ENCODE measurements at places on chromosomes 1 and 21.

DNA sequence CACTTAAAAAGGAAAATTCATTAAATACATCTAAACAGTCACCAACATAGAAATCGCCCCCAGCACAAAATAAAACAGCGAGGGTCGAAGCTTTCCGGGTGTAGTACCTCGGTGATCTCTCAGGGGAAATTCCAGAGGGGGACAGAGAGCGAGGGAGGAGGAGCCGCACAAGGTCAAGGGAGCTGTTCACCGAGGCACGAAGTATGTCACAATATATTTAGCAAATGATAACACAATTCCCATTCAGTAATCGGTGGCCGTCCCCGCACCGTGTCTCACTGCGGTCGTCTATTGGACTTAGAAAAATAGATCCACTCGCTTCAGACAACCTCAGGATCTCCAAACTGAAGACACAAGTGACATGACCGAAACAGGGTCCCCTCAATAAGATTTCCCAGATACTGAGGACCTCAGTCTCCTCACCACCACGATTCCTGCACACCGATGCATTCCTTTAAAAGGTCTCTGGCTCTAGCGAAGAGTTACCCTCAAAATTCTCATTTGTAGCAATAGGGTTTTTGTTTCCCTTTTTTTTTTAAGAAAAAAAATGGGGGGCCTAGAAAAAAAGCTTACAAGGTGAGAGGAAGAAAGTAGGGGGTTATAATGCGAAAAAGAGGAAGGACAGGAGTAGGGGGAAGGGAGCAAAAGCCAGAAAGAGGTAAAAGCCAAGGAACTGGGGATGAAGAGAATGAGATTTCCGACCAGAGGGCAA lies 1.1 kb downstream of the LPGAT1 start:
- DNase-seq, result no peak

GRCh38 chr1:71572038-71572437 lies 491.2 kb upstream of the ZRANB2 start:
- DNase-seq, result no peak

GRCh38 chr1:162565460-162565859 lies 3.9 kb downstream of the UAP1 start:
- DNase-seq, result no peak

DNA sequence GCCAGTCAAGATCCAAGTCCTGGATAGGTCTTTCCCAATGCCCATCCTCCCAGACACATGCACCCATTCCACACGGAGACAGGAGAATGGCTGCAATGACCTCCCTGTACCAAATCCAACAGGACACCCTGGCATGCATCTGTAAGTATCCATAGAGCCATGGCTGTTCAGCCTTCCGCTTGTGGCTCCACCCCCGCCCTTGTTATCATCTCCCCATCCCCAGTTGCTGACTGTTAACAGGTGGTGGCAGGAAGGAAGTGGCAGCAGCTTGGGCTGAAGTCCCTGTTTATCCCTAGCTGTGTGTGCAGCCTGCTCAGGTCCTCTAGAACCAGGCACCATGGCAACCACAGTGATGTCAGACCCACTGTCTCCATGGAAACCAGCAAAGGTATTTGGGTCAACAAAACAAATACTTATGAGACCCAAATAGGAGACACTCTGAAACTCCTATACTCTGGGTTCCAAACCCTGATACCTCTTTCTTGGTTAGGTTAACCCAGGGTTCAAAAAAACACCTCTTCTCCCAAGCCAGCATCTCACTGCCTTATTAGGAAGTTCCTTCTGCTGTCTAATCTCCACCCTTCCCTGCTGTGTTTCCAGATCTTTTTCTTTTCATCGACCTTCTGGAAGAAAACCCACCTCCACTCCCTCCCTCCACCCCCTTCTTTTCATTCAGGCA lies 721 bp downstream of the PBXIP1 start:
- DNase-seq, result peak; percentile 59

DNA sequence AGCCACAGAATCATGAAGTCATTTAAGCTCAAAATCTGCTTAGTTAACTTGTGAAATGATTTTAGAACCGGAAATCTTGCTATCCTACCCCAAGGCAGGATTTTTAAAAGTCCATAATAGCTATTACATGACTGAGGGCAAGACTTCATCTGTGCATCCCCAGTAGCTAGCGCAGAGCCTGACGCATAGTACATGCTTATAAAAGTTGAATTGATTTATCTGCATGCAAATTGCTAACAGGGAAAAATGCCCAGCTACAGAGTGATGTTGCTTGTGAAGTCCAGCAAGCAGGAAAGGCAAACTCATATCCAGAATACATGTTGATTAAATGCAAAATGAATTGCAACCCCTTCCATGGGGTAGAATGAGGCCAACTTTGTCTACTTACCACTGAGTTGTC lies 8.1 kb upstream of the MAP1LC3C start:
- DNase-seq, result no peak

DNA sequence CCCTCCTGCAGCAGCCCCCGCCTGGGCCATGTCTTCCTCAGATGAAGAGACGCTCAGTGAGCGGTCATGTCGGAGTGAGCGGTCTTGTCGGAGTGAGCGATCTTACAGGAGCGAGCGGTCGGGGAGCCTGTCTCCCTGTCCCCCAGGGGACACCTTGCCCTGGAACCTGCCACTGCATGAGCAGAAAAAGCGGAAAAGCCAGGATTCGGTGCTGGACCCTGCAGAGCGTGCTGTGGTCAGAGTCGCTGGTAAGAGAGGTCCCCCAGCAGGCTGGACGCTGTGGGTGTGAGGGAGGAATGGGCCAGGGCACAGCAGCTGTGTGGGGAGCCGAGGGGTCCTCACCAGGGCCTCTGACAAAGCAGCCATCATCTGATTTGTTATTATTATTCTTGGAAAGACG lies 58.0 kb downstream of the NDUFS5 start:
- DNase-seq, result no peak

- DNase-seq, result no peak
Measured at GRCh38 chr21:35988416-35989137, 71.7 kb downstream of the SETD4 start.

DNA sequence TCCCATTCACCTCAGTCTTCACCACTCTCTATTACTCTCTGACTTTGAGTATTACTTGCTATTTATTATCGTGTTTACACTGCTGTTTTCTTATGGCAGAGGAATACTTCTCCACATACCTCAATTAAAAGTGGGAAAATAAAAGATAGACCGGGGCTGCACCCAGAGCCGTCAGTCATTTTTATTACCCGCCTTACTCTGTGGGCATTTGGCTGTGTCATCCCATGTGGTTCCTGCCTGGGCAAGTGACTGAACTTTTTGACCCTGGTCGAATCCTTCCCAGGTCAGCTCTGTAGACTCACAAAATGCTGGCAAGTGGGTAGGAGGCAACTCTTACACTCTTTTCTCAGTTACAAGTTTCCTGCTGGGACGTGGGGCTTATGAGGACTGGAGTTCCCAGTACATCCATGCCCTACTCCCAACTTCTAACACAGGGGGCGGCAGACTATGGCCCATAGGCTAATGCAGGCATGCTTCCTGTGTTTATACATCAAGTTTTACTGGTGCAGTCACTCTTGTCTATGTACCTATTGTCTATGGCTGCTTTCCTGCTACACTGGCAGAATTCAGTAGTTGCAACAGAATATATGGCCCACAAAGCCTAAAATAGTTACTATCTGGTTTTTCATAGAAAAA lies 69.5 kb upstream of the KCND3 start:
- DNase-seq, result no peak

DNA sequence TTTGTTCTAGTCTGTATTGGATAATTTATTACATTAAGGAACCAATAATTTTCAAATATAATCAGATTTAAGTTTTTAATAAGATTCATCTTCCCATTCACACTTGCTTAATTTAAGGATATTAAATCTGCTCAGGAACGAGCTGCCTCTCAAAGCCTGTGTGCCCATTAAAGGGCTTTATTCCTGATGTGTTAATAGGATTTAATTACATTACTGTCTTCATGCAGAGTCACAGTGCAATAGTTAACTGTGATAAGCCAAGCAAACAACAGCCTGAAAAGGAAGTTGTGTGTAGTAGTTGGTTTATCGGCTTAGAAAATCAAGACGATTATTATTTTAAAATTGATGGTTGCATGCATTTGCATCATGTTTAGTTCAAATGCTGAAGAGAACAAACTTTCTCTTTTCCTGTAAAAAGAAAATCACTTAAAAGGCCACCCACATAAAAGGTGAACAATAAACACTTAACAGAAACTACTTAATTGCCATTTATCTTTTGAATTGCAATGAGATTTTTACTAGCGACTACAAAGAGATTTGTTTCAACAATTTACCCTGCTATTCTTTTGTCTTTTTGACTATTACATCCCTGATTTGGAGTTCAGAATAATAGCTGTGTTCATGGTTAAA lies 174.6 kb downstream of the RWDD3 start:
- DNase-seq, result no peak

DNA sequence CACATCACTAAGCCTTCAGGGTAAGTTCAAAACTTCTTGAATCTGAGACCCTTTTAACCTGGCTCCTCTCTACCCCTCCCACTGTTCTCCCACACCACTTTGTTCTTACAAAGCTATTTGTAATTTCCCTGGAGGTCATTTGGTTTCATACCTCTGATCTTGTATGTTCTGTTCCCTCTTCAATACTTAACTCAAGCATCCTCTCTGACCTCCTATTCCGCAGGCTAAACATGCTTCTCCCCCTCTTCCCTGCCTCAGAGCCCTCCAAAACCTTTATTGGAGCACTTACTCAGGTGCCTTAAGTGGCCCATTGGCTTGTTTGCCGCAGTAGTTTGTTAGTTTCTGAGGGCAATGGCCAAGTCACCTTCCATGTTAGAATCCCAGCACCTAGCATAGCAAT lies 54.8 kb downstream of the SSX2IP start:
- no peak for DNase-seq

DNA sequence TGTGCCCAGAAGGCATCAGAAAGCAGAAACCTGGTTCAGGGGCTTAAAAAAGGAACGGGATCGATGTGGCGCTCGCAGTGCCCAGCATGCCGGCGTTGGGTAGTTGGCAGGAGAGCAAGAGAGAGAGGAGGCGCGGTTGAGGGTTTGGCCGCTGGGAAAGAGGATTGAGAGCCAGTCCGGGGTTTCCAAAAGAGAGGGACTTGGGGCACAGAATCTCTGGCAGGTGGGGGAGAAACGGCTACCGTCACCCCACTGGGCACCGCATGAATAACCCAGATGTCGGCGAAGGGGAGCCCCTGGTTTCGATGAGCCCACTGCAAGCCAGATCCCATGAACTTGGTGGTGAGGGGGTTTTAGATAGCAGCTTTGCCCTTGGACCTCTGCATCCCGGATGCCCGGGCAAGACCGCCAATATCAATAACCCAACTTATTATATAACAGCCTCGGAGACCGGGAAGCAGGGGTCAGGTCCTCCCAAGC lies 60.4 kb upstream of the ACOT11 start:
- peak; percentile 75 for DNase-seq

GRCh38 chr1:171422511-171422910 lies 62.8 kb upstream of the PRRC2C start:
- no peak for DNase-seq

- no peak for DNase-seq
Measured at GRCh38 chr1:235069577-235070563, 58.8 kb downstream of the TOMM20 start.
